ENCODE measurements at places on chromosomes 1 and 21.

- no peak for DNase-seq
Measured at GRCh38 chr1:207036865-207037264, 4.3 kb upstream of the C1orf116 start.

DNA sequence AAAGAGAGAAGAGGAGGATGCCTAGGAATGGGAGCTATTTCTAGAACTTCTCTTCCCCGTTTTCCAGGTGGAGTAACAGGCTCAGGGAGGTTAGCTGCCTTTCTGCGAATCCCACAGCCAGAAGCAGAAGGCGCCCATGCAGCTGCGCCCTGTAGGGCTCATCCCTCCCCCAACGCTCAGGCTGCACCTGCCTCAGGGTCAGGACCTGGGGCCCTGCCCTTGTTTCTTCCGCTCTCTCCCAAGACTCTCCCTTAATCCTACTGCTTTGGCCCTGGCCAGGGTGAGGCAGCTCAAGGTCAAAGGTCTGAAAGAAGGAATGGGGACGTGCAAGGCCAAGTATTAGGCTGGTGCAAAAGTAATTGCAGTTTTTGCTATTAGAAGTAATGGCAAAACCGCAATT lies 30.5 kb upstream of the PADI2 start:
- no peak for DNase-seq

- no peak for DNase-seq
Measured at GRCh38 chr1:218587900-218588299, 242.8 kb downstream of the TGFB2 start.

GRCh38 chr1:9600861-9601834 lies 12.4 kb downstream of the TMEM201 start:
- no peak for DNase-seq

GRCh38 chr1:174118751-174119150 lies 40.6 kb upstream of the RABGAP1L start:
- no peak for DNase-seq

- DNase-seq, result no peak
Measured at GRCh38 chr1:154972517-154973343, 1.8 kb upstream of the CKS1B start.

GRCh38 chr1:155996166-155996565 lies 17.8 kb upstream of the ARHGEF2 start:
- no peak for DNase-seq

DNA sequence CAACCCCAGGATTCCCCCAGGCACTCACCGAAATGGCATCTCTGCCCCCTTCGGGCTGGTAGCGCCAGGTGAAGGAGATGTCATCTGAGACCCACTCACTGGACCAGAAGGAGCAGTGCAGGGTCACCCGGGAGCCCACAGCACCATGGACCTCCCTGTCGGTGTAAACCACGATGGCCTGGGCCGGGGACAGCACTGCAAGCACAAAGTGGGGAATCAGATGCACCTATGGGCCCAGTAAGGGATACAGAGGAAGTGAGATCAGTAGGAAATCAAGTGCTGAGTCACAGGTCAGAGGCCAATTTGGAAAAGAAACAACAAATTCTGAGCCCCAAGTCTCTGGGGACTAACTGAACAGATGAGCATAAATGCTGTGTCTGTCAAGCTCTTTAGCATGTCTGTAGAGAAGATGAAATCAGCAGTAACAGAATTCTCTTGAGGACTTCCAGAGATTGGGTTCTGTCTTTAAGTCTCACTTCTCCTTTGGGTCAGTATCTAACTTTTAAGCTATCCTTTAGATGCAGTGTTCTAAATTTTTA lies 2.5 kb downstream of the MPZ start:
- no peak for DNase-seq

GRCh38 chr1:14365301-14365988 lies 233.0 kb upstream of the KAZN start:
- DNase-seq, result no peak

GRCh38 chr1:60108196-60108595 lies 34.6 kb upstream of the C1orf87 start:
- no peak for DNase-seq

Data from stimulated activated CD8-positive, alpha-beta memory T cell treated with anti-CD3 and anti-CD28 coated beads, Interleukin-15, amount 100 ng/mL, for 1 hour (primary cell).